ENCODE measurements at places on chromosomes 2 and 18.

GRCh38 chr2:28282248-28282647, 110.4 kb upstream of the FOSL2 start:
- DNase-seq, result no peak

GRCh38 chr2:204365811-204366210, 179.5 kb upstream of the PARD3B start:
- DNase-seq, result no peak

GRCh38 chr2:47091118-47091517, 64.0 kb downstream of the STPG4 start:
- no peak for DNase-seq

DNA sequence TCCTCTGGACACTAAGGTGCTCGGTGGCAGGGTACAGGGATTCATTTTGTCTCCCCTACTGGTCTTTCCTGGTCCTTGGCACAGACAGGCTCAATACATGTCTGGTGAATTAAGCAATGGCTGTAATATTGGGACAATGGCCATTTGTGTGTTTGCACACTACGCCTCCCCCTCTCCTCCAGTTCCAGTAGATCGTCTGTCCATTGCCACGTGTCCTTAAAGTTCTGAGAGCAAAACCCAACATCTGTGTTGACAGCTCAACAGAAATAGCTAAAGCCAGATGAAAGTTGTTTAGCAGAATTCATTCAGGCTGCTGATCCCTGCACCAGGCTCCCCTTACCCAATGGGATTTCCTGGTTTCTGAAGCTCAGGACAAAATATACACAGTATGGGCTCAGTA, 9.0 kb upstream of the FABP1 start:
- no peak for DNase-seq

GRCh38 chr18:34864836-34865497, 154.9 kb downstream of the DTNA start:
- no peak for DNase-seq

DNA sequence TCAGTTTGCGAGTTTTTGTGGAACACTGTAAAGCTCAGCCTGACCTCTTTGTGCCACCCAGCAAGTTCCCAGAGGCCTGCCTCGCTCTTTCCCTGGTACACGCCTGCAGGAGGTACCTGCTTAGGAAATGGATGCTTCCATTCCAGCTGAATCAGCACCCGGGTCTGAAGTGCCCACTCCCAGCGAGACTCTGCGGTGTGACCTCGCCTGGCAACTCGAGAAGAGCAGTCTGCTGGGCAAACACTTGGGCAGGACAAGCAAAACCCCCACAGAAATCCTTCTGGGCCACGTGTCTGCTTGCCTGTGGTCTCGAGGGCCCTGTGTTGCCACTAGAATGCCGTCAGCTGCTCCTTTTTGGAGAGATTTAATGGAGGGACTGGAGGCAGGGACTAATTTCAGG, 127.6 kb downstream of the MAPK4 start:
- no peak for DNase-seq

DNA sequence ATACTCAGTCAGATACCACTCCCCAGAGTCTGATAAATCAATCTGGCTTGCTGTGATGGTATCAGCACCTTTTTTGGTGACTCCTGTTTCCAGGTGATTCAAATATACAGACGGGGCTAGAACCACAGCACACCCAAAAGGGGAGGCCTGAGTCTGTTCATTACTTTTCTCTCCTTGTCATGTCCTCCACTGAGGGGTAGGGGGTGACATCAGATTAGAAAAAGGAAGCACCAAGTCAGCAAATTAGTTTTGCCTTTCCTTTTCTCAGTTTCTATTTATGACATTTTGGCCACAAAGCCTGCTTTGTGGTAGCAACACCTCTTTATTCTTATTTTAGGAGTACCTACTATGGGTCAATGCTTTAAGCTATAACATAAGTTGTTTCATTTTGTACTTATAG, 127.4 kb downstream of the CCDC102B start:
- peak; percentile 17 for DNase-seq

DNA sequence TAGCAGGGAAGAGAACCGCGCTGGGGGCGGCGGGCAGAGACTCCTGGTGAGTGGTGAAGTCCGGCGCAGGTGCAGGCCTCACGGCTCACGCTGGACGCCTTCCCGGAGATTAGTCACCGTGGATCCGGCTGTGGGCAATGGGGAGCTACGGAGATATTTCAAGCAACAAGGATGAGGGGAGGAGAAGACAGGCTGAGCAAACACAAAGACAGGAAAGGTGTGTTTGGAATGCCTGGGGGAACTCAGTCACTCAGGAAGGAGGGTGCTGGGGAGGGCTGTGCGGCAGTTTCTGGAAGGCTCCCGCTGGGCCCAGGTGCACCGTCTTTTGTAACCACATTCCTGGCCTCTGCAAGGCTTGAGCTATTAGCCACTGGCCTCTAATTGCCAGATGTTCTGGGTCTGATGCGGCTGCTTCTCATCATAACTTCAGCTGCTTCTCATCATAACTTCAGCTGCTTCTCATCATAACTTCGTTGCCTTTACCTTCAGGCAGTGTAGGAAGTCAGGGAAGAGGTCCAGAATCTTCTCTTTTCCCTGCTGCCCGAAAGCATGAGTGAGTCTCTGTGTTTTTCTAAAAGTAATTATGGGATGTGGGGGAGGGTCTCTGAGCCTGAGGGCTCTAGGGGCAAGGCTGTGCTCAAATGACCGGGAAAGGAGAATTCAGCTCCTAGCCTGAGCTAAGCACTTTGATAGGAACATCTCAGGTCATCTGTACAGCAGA, 118.9 kb downstream of the PXDN start:
- peak; percentile 85 for DNase-seq

GRCh38 chr2:106130251-106130998, 63.7 kb downstream of the UXS1 start:
- DNase-seq, result no peak

- no peak for DNase-seq
Measured at GRCh38 chr2:168928113-168928831, 27.2 kb downstream of the G6PC2 start.

GRCh38 chr2:200613692-200614091, 27.9 kb downstream of the AOX1 start:
- DNase-seq, result no peak

DNA sequence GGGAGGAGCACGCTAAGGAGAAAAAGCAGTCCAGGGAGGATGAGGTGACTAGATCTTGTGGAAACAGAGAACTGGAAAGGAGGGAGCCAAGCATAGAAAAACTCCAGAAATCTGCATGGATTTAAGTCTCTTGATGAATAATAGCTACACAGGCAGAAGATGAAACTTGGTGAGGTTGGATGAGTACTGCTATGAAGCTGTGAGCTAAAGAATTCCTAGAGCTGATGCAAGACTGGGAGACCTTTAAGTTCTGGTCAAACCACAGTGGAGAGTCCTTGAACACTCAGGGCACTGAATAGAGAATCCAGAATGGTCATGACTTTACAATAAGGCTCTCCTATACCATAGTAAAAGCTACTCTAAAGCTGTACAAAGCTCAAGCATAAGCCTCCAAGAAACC, 18.4 kb upstream of the PIEZO2 start:
- DNase-seq, result no peak

DNA sequence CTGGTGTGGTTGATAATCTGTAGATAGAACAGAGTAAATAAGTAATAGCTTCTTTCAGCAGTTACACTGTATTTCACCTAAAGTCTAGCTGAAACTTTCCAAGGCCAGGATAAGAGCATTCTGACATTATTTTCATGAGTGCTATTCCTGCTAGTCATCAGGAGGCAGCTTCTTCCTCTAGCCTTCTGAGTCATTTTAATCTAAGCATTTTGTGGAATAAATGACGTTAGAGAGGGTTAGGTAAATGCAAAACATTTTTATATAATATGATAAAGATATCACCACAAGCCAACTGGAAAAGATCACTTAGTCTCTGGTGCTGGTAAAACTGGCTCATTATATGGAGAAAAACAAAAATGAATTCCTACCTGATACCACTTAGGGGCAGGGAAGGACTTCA, 138.5 kb downstream of the MEP1B start:
- no peak for DNase-seq

DNA sequence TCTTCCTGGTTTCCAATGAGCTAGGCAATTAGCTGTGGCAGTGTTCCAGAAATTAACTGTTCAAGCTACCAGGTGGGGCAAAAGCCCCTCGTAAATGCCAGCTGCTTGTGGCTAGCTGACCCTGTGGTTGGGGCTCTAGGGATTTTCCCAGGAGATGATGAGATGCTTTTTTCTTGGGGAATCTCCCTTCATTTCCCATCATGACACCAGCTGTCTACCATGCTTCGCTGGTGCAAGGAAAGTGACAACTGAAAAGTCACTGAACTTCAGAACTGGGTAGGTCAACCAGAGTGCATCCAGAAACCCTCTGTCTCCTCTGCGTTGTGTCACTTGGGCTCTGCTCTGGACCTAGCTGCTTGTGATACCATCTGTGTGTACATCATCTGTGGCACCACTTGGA, 386.5 kb upstream of the DCC start:
- DNase-seq, result no peak

DNA sequence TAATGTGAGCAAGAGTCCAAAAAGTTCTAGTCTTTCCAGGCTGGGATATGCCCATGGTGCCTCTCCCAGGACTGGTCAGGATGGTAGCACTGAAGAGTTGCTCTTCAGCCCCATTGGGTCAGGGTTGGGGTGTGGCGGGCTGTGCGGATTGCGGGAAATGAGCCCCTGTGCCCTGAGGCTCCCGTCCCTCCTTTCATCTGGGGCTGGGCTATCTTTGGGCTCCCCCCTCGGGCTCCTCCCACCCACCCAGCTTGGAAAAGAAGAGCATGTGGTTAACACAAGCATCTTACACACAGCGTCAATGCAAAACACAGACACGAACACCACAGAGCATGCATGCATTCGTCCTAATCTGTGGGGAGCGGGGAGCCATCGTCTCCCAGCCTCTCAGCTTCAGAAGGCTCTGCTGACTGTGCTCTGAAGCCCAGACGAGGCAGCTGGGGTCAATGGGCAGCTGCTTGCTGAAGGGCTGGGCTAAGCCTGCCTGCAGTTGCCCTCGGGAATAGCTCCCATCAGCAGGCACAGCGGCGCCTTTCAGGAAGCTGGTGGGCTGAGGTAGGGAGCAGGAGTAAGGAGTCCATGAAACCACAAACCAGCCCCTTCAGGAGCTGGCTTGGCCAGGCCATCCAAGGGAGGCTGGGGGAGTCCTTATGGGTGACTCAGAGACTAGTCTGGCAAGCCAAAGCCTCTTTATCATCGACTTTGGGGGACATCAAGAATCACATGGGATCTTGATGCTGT, 112.9 kb downstream of the CLIP4 start:
- DNase-seq, result no peak

DNA sequence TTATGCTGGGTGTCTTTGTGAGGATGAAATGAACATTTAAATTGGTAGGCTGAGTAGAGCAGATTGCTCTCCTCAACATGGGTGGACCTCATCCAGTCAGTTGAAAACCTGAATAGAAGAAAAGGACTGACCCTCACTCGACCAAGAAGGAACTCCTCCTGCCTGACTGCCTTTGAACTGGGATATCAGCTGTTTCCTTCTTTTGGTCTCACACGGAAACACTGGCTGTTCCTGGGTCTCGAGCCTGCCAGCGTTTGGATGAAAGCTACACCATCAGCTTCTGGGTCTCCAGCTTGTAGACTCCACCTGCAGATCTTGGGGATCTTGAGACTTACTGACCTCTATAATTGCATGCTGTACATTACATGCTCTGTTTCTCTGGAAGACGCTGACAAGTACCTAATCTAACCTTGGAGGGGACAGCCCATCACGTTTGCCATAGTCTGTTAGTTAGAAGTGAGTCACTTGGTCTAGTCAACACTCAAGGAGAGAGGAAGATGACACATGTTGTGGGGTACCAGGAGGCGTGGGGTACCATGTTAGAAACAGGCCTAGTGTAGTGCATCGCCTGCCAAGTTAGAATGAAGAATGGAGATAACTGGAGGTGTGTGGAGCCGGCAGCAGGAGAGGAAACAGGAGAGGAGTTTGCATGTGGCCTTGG, 267.0 kb downstream of the MREG start:
- no peak for DNase-seq

- no peak for DNase-seq
Measured at GRCh38 chr18:26868968-26869586, 3.6 kb upstream of the AQP4 start.

DNA sequence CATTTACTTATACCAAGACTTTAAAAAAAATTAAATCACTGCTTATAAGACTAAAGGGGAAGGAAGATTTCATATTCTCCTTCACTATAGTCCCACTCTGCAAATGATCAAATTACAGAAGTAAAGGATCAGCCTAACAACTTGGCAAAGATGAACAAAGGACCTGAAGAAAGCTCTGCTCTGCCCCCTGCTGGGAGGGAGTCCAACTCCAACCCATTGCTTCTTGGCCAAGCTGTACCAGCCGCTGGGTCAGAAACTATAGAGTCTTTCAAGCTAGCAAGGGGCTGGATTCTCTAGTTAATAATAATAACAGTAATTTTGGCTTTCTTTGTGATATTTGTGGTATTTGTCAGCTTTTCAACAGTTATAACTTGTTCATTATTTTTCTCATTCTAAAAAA, 927.0 kb upstream of the CRIM1 start:
- DNase-seq, result peak; percentile 46

DNA sequence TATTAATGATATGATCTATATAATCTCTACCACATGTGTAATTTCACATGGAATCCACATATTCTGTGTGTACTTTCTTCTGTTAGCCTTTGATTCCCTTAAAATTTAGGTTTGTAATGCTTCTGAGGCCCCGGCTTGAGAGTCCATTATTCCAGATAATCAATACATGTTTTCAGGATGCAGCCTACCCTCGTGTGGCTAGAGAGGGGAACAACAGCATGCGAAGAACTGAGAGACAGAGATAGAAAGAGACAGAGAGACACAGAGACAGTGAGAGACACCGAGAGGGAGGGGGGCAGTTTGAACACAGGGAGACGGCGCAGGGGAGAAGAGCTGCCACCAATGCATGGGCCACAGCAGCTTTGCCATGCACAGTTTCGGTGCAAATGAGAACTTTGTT, 185.4 kb downstream of the SNTG2 start:
- DNase-seq, result peak; percentile 35

DNA sequence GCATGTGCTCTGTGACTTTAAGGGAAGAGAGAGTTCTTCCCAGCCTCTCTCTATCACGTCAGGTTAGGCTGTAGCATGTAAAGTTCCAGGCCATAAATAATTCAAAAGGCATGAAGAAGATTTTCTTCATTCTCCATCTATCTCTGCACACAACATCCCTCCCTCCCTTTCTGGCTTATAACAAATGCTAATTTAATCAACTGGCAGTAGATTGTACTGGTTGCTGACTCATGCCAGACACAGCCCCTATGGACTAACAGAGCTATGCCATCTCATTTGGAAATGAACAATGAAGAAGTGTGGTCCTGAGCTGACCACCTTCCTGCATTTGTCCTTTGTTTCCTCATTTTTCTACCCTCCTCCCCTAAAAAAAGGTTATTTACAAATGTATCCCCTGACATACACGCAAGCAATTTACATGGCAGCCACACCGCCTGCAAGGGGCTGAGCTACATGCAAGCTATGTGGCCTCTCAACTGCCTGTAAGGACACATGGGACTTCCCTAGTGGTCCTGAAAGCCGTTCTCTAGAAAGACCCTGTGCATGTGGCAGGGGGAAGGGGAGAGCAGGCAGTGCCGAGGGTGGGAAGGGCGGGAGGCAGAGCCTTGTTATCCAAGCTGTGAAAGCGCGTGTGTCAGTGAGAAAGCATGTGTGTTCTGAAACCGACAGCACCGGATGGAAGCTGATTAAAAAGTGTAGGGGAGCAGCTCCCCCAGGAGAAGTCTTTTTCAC, 90.9 kb upstream of the KLF7 start:
- DNase-seq, result no peak

Measured in iPS-NIHi11 (cell line).